ENCODE measurements at places on chromosomes 2 and 18.

- peaks cover under 1% of the 10 kb centered on the region for H3K27me3 ChIP-seq
- H3K4me3 ChIP-seq: no peak overlapping the region
- H3K4me1 ChIP-seq: no peaks in the 10 kb centered on the region
- H3K27ac ChIP-seq: no peak overlapping the region
- DNase-seq: no peak
These were observed 25.4 kb downstream of the MYO7B start for GRCh38 chr2:127560931-127561280.

DNA sequence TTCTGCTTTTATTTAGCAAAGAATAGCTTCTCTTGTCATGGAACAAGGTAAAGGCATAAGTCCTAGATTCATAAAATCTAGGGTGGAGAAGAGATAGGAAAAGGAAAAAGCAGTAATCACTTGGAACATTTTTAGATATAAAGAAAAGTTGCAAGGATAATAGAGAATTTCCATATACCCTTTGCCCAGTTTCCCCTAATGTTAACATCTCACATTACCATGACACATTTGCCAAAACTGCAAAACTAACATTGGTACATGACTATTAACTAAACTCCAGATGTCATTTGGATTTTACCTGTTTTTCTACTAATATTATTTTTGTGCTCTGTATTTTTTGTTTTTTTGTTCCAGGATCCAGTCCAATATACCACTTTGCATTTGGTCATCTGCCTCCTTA is 265.1 kb downstream of the ETAA1 start:
- peaks cover 4% of the 10 kb centered on the region for H3K4me1 ChIP-seq
- H3K4me3 ChIP-seq: no peak overlapping the region
- no peak for DNase-seq

- no peaks in the 10 kb centered on the region for H3K36me3 ChIP-seq
- H3K4me3 ChIP-seq: no peak overlapping the region
- no peaks in the 10 kb centered on the region for H3K27me3 ChIP-seq
- H3K27ac ChIP-seq: no peak overlapping the region
- no peak for DNase-seq
These were observed 876.7 kb upstream of the POU3F3 start for GRCh38 chr2:103977241-103977640.

DNA sequence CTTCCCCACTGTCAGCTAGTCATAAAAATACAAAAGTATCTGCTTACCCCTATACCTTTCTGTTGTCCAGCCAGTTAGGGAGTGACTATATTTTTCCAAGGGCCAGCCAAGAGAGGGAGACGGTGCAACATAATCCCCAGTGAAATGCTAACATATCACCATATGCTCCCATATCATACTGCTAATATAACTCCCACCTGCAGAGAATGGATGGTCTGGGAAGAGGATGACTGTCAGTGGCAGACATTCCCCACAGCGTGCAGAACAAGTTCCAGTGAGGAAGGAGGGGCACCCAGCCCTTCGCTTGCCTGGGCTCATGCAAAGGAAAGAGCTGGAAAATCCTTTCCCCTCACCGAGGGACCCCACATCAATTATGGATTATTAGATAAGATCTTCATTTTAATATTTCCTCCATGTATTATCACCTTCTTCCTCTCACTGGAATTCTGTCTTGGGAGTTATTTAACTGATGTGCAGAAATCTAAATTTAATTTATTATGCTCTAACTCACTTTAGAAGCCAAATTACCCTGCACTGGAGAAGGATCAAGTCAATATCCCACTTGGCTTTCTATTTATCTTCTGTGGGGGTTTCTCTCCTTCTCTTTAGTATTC is 135.6 kb downstream of the GALNT14 start:
- peaks cover 2% of the 10 kb centered on the region for H3K27me3 ChIP-seq
- H3K27ac ChIP-seq: no peak overlapping the region
- no peak for DNase-seq
- no peaks in the 10 kb centered on the region for H3K36me3 ChIP-seq

DNA sequence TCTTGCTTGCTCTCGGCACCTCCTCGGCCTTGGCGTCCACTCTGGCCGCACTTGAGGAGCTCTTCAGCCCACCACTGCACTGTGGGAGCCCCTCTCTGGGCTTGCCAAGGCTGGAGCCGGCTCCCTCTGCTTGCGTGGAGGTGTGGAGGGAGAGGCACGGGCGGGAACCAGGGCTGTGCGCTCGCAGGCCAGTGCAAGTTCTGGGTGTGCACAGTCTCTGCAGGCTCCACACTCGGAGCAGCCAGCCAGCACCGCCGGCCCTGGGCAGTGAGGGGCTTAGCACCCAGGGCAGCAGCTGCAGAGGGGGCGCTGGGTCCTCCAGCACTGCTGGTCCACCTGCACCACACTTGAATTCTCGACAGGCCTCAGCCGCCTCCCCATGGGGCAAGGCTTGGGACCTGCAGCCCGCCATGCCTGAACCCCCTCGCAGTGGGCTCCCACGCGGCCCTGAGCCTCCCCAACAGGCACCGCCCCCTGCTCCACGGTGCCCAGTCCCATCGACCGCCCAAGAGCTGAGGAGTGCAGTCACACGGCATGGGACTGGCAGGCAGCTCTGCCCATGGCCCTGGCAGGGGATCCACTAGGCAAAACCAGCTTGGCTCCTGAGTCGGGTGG is 411.2 kb upstream of the CHAC2 start:
- DNase-seq: no peak
- no peak overlapping the region for H3K4me3 ChIP-seq
- no peak overlapping the region for H3K27ac ChIP-seq
- no peaks in the 10 kb centered on the region for H3K36me3 ChIP-seq
- no peaks in the 10 kb centered on the region for H3K27me3 ChIP-seq

GRCh38 chr2:196853301-196854087 is 44.3 kb upstream of the C2orf66 start:
- H3K4me3 ChIP-seq: no peak overlapping the region
- H3K36me3 ChIP-seq: peaks cover 7% of the 10 kb centered on the region
- DNase-seq: no peak
- H3K27me3 ChIP-seq: no peaks in the 10 kb centered on the region

- no peak for DNase-seq
- H3K27ac ChIP-seq: no peak overlapping the region
- H3K36me3 ChIP-seq: no peaks in the 10 kb centered on the region
- H3K4me3 ChIP-seq: no peak overlapping the region
- H3K27me3 ChIP-seq: peaks cover 5% of the 10 kb centered on the region
- H3K4me1 ChIP-seq: no peaks in the 10 kb centered on the region
These were observed 114.4 kb upstream of the DTNA start for GRCh38 chr18:34595690-34596089.

GRCh38 chr18:7116792-7117389 is 706 bp downstream of the LAMA1 start:
- H3K4me3 ChIP-seq: peak overlapping the region; percentile 40
- peaks cover 6% of the 10 kb centered on the region for H3K4me1 ChIP-seq
- no peak for DNase-seq
- H3K27me3 ChIP-seq: peaks cover 23% of the 10 kb centered on the region
- H3K36me3 ChIP-seq: peaks cover 3% of the 10 kb centered on the region
- H3K27ac ChIP-seq: no peak overlapping the region

- peaks cover 30% of the 10 kb centered on the region for H3K36me3 ChIP-seq
- H3K4me3 ChIP-seq: no peak overlapping the region
- peaks cover 1% of the 10 kb centered on the region for H3K4me1 ChIP-seq
- no peak for DNase-seq
- H3K27me3 ChIP-seq: no peaks in the 10 kb centered on the region
- H3K27ac ChIP-seq: no peak overlapping the region
These were observed 66.8 kb upstream of the FOSL2 start for GRCh38 chr2:28325567-28326468.

DNA sequence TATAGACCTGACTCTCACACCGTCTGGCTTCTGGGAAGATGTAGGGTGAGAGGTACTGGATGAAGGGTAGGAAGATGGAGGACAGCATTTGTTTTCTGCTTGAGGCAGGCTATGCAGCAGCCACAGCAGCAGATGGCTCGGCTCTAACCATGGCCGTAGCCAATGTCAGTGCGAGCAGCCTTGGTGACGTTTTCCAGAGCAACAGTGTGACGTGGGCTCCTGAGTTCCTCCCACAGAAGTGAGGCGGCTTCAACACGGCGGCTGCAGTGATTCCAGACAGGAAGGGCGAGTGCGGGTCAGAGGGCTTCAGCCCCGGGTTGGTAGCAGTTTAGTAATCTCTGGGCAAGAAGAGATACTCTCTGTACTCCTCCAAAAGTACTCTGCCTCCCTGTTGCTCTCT is 133.0 kb upstream of the MYT1L start:
- peaks cover 2% of the 10 kb centered on the region for H3K27me3 ChIP-seq
- H3K4me1 ChIP-seq: no peaks in the 10 kb centered on the region
- no peak overlapping the region for H3K27ac ChIP-seq
- H3K36me3 ChIP-seq: no peaks in the 10 kb centered on the region
- no peak for DNase-seq

DNA sequence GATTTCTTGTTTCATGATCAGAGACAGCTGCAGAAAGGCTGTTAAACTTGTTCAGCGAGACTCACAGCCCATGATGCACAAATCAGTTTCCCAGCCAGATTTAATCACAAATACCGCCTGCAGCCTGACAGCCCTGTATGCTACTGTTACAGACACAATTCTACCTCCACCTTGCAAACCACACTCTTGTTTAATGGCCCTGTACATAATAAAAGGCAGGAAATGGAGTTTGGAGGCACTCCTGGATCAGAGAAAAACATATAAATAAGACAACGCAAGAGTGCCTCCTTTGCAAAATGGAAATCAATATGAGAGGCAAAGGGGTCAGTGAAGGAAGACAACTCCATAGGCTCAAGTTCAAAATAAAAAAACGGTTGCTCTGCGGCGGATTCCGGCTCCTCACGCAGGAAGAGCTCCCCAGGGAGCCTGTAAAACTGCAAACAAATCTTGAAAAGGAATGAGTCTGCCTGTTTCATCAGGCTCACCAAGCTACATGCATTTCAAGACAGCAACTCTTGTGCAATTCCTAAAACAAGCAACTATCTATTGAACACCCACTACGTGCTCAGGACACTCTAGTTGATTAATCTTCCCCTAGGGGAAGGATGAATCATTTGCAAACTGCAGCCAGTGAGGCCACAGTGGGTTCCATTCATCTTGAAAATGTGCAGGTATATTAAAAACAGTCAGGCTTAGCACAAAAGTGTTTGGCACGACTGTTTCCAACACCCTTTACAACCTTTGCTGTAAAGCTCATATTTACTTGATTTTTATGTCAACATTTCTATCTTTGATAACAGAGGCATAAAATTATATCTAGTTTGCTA is 37.5 kb downstream of the TBC1D8 start:
- H3K27ac ChIP-seq: no peak overlapping the region
- no peak for DNase-seq
- H3K36me3 ChIP-seq: no peaks in the 10 kb centered on the region
- peaks cover 8% of the 10 kb centered on the region for H3K27me3 ChIP-seq
- no peak overlapping the region for H3K4me3 ChIP-seq

- H3K4me1 ChIP-seq: no peaks in the 10 kb centered on the region
- no peaks in the 10 kb centered on the region for H3K36me3 ChIP-seq
- H3K4me3 ChIP-seq: no peak overlapping the region
- no peak overlapping the region for H3K27ac ChIP-seq
These were observed 1132.2 kb upstream of the FAM98A start for GRCh38 chr2:34731292-34731691.

- no peaks in the 10 kb centered on the region for H3K4me1 ChIP-seq
- H3K36me3 ChIP-seq: no peaks in the 10 kb centered on the region
- no peak overlapping the region for H3K27ac ChIP-seq
- peaks cover 5% of the 10 kb centered on the region for H3K27me3 ChIP-seq
These were observed 90.8 kb upstream of the PIK3C3 start for GRCh38 chr18:41864216-41864615.

- H3K4me3 ChIP-seq: no peak overlapping the region
- no peak overlapping the region for H3K27ac ChIP-seq
- no peaks in the 10 kb centered on the region for H3K36me3 ChIP-seq
- DNase-seq: no peak
- H3K4me1 ChIP-seq: no peaks in the 10 kb centered on the region
- H3K27me3 ChIP-seq: no peaks in the 10 kb centered on the region
These were observed 151.1 kb upstream of the HNMT start for GRCh38 chr2:137813176-137813575.

DNA sequence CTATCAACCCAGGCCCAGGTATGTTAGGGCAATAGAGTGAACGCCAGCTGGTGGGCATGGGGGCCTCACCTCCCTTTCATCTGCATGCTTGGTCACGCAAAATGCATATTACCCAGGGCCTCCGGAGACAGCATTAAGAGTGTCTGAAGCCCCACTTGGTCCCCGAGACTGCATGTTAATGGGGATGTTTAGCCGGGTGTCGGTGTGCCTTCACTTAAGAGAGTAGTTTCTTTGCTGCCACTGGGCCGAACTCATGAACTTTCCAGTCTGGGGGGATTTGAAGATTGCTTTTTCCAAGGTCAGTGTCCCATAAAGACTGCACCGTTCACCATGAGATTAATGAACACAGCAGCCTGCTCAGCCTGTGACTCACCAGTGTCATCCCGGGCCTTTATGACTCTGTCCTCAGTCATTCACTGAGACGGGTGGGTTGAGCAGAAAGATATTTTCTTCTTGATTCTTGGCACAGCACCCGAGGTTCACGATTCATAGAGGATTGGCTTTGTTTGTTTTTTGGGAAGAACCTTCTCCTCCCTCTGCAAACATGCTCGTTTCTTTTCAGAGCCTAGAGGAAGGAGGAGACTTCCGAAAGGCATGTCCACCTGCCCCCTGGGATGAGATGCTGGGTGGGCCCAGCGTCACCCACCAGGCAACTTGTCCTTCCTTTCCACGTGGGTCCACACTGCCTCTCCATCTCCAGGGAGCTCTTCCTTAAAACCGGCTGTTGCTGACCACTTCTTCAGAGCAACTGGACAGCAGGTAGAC is 199.1 kb downstream of the GLI2 start:
- H3K27me3 ChIP-seq: peaks cover 2% of the 10 kb centered on the region
- no peak for DNase-seq
- no peaks in the 10 kb centered on the region for H3K4me1 ChIP-seq
- H3K27ac ChIP-seq: no peak overlapping the region
- H3K36me3 ChIP-seq: no peaks in the 10 kb centered on the region
- no peak overlapping the region for H3K4me3 ChIP-seq

DNA sequence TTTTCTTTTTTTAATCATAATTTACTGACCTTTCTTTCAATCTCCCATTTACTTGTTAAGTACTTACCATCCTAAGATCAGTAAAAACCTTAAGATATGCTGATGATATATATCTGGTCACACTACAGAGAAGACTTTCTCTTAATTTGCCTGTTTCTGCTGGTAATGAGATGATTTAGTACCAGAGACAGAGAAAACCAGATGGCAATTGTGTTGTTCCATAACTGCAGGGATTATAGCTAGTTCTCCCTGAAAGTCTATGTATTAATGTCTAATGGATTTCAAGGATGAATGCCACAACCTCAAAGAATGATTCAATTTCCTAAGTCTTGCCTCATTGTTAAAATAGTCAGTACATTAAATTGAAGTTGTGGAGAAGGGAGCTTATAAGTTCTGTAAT is 40.3 kb downstream of the SNTG2 start:
- no peaks in the 10 kb centered on the region for H3K4me1 ChIP-seq
- no peak overlapping the region for H3K4me3 ChIP-seq
- no peaks in the 10 kb centered on the region for H3K36me3 ChIP-seq
- no peak for DNase-seq

DNA sequence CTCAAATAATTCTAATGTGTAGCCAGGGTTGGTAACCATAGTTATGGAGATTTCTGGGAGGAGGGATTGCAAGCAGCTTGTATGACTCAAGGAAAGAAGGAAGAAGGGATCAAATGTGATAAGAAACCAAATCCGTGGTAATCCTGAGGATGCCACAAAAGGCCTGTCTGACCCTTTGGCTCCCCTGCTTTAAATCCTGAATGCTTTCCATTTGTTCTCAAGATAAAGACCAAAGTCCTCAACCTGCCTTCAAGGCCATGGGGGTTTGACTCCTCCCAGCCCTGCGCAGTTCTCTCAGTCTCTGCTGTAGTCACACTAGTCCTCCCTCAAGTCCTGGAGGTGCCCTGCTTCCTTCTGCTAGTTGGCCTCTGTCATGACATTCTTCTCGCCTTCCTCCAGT is 74.0 kb downstream of the SUMO1 start:
- no peak overlapping the region for H3K4me3 ChIP-seq
- no peak for DNase-seq
- H3K27me3 ChIP-seq: peaks cover 7% of the 10 kb centered on the region
- H3K4me1 ChIP-seq: no peaks in the 10 kb centered on the region
- H3K27ac ChIP-seq: no peak overlapping the region

All from immature natural killer cell (primary cell).